Stimulated activated CD4-positive, alpha-beta T cell treated with anti-CD3 and anti-CD28 coated beads, Interleukin-1b, Interleukin-23, amount 100 ng/mL, for 24 hours (primary cell): ENCODE measurements at places on chromosomes 11 and 22.

- no peak for DNase-seq
These were observed 116.3 kb downstream of the STK33 start for GRCh38 chr11:8477680-8478079.

GRCh38 chr11:65903068-65903481 is 2.9 kb upstream of the FOSL1 start:
- DNase-seq: no peak

DNA sequence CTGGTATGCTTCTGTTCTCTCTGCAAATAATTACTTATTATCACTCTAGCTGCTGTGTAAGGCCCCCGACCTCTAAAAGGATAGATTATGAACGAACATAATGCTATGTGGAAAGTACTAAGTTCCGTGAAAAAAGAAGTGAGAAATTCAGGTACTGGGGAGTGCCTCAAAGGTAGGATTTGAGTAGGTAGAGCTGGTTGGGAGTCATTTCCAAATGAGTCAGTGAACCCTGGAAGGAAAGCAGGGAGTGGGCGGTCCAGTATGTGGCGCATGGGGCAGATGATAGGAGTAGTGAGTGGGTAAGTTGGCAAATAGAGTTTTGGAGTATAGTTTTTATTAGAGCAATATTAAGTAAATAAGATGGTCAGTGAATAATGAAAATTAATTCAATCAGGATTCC is 2.4 kb downstream of the ZC3H12C start:
- no peak for DNase-seq

- no peak for DNase-seq
These were observed 203.1 kb upstream of the MPPED2 start for GRCh38 chr11:30789270-30789669.

GRCh38 chr11:114989536-114989935 is 311.2 kb downstream of the NXPE2 start:
- no peak for DNase-seq

- DNase-seq: no peak
These were observed 688.3 kb upstream of the CHORDC1 start for GRCh38 chr11:90911192-90911591.

- no peak for DNase-seq
These were observed 8.7 kb upstream of the ABTB2 start for GRCh38 chr11:34366522-34366921.

DNA sequence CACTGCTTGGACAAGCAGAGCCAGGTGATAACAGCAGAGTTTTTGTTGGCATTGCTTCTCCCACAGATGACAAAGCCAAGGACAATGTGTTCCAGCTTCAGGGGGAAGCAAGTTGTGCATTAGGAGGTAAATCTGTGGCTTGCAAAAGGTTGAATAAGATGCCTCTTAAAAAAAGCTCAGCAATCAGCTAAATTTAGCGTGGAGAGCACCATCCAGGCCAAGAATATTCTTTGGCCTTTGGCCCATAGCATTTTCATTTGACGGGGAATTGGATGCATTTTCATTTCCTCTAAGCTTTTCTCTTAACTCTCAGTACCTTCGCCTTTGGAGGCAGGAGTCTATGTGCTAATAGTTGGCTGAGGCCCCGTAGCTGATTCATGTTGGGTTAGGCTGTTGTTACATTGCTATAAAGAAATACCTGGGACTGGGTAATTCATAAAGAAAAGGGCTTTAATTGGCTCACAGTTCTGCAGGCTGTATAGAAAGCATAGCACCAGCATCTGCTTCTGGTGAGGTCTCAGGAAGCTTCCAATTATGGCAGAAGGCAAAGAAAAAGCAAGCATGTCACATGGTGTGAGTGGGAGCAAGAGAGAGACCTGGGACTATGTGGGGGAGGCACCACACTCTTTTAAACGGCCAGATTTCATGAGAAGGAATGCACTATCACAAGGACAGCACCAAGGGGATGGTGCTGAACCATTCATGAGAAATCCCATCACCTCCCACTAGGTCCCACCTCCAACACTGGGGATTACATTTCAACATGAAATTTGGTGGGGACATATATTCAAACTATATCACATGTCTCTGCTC is 350.1 kb upstream of the C11orf87 start:
- no peak for DNase-seq

DNA sequence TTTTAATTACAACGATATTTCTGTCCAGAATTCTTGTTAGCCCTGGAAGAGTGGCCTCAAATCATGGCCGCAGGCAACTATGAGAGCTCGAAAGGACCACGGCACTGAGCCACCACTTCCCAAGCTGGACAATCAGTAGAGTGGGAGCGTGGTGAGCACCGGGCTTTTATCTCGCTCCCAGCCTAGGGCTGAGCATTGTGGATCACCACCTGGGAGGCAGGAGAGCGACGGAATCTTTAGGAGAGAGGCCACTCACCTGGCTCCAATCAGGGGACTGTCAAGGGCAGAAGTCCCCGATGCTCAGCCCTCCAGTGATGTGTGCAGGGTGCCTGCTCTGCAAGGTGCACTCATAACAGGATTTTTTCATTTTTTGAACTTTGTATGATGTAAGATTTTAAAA is 377.1 kb upstream of the B3GAT1 start:
- DNase-seq: no peak

DNA sequence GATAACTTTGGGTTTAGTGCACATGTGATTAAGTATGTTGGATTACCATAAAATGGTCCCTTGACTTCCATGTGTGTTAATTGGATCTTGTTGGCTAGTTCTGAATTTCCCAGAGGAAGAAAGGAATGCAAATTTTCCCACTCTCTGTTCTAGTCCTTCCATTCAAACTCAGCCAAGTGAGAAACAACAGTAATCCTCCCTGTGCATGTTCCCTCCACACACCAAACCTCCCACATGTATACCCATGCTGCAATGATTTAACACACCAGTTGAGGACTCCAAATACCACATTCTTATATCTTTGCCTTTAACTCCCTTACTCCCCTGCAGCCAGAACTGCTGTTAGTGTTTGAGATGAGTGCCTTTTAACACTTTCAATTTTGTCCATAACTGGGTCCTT is 1158.9 kb downstream of the DLG2 start:
- no peak for DNase-seq

- no peak for DNase-seq
These were observed 3.6 kb downstream of the PRDX5 start for GRCh38 chr11:64321533-64321932.

DNA sequence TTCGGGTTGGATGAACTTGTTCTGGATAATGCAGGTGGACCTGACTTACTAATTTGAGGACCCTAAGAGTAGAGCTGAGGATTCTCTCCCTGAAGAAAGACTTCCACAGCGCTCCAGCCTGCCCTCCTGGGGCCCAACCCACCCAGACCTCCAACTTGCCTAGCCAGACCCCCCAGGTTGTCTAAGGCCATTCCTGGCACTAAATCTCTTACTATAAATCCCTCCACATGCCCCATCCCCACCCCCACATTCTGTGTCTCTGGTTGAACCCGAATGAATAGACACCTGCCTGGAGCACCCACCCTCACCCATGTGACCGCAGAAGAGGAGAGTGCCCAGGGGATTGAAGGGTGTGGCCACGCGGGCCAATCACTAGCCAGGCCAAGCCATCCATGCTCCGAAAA is 1480.0 kb downstream of the TBC1D22A start:
- DNase-seq: no peak

DNA sequence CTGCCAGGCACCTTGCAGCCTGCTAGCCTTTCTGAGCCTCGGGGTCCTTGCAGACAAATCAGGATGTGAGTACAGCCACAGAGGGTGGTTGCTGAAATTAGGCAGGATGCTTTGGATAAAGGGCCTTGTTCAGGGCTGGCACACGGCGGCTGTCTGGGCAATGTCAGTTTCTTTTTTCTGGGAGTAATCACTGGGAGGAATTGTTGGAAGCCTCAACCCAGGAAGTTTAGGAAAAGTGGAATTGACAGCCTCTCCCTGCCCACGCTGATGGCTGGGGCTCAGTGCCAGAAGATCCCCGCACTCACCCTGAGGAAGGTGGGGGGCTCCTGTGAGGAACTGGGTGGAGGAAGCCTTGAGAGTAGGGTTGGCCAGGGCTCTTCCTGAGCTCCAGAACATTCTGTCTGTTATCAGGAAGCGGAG is 37.4 kb downstream of the CD82 start:
- DNase-seq: no peak

DNA sequence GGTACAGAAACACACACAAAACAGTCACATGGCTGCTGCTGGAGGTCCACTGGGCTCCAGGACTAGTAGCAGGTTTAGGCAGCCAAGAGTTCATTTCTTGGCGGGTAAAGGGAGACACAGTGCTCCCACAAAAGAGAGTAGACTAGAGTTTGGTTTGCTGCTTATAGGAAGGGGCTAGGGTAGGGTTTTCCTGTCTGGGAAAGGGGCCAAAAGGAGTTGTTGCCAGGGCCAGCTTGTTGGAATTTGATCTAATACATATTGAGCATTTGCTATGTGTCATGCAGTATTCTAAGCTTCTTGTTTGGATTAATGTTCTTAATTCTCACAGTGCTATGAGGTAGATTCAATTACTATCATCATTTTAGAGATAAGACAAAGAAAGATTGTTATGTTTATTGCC is 195.1 kb upstream of the PLET1 start:
- no peak for DNase-seq

DNA sequence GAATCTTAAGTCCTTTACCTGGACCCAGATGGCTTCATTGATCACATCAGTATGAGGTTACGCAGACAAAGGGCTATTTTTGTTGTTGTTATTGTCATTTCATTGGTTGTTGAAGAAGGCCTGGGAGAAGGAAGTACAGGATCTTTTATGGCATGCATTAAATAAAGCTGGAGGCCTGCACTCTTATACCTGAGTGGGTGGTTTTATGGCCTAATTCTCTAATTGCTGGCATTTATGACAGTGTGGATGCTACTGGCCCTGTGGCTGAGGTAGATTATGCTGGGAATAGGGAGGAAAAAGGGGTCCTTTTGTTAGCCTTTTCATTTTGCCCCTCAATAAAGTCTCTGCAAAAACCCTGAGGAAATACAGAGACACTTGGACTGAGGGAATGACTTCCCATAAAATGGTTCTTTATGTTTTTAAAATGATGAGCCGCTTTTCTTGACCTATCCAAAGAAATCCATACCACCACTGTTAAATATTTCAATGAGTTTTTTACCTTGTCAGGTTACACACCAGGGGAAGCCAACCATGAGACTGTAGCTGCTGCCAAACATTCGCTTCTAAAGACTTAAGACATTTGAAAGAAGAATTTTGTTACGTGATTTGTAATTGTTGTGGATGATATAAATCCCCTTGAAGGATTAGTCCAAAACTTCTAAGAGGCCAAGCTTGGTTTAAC is 6.8 kb downstream of the KMT2A start:
- no peak for DNase-seq

DNA sequence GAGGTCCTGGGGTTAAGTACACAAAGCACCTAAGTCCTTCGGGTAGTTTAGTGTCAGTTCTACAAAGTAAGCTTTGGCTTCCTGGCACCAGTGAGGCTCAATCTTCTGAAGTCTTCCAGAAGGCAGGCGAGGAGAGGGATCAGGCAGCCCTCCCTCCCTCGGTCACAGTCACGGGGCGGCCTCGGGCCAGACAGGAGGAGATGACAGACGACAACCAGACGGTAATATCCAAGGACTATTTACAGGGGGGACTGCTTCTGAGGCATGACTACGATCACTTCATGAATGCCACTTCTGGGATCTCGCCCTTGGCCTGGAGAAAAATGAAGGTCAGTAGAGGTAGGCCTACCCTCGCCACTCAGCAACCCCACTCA is 383 bp upstream of the TMEM223 start:
- DNase-seq: no peak

GRCh38 chr11:21446939-21447590 is 745.8 kb upstream of the ANO5 start:
- DNase-seq: no peak

- no peak for DNase-seq
These were observed 58.5 kb downstream of the TNRC6B start for GRCh38 chr22:40236131-40236665.

DNA sequence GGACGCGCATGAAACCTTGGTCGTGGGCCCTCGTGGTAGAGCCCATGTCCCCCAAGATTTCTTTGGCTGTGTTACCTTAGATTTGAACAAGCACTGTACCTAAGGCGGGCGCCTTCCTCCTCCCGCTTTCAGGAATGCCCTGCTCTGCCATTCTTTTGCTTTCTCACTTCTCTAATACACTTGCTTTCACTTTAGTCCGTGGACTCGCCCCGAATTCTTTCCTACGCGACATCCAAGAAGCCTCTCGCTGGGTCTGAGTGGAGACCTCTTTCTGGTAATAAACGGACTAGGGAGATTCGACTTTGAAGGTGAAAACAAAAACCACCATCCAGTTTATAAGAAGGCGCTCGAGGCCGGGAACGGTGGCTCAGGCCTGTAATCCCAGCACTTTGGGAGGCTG is 1.2 kb upstream of the NUP50 start:
- DNase-seq: no peak

DNA sequence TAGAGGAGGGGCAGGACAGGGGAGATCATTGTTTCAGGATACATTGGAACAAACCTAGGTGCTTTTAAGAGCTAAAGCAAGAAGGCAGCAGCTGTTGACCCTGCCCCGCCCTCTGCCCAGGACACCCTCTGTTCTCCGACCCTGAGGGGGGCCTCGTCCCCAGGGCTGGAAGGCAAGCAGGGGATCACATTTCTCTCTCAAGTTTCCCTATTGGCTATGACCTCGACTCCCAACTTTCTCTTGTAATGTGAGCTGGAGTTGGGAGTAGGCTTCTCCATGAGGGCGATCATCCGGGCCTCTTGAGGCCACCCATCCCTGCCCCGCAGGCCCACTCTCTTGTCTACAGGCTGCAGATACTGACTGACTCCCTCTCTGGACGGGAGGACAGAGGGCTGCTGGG is 37.7 kb downstream of the DSCAML1 start:
- no peak for DNase-seq

DNA sequence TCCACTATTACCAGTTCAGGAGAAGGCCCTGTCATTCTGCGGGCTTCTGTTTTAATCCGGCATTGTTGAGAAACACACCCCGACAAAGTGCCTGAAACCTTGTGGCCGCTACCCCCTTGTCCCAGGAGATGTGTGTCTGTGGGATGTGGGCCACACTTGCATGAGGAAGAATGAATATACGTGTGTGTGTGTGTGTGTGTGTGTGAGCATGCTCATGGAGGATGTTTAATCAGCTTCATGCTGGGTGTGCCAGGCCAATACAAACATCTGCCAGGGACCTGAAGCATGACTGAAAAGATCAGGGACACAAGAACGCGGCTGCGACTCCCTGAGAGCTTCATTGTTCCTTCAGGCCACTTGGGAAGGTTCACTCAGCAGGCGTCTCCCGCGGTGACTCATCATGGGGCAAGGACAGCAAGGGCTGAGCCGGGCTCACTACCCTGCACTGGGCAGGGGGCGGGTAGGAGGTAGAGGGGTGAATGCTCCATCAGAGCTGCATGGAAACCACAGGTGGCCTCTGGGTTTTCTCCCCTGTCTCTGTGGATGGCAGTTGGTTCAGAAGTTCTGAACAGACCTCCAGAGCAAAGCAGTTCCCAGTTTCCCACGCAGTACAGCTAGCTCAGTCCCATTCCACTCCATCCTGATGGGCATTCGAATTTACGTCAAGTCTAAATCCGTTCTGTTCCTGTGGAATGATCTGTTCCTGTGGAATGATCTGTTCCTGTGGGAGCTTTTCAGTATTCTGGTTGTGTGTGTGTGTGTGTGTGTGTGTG is 7.0 kb upstream of the MALAT1 start:
- no peak for DNase-seq
